Germinal center (tissue), 1 donor: ENCODE measurements at places on chromosomes 12 and 14.

DNA sequence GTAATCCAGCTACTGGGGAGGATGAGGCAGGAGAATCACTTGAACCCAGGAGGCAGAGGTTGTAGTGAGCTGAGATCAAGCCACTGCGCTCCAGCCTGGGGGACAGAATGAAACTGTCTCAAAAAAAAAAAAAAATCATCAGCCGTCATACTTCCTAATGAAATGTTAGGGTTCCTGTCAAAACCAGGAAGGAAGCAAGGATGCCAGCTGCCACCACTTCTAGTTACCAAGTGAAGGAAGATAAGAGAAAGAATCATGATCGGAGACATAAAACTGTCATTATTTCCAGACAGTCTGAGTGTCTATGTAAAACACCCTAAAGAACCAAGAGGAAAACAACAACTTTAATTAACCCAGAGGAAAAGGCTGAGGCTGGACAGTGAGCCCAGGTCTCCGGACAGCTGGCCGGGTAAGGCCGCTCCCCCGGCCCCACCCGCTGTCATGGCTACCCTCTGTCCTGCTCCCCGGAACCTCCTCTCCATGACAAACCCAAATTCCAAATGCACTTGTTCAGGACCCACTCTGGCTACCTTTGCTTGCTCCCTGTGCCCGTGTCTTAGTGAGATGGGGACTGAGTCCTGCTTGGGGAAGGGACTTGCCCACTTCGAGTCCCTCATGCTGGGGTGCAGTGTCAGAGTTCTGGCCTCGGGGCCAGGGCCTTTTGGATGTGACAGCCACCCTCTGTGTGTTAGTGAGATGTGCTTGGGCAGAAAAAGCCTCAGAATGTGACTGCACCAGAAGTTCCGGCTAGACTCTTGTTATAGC is 29.0 kb downstream of the SLC6A12 start:
- no peak for DNase-seq

- no peak for DNase-seq
Observed at GRCh38 chr14:104517426-104517825, 62.1 kb upstream of the C14orf180 start.

DNA sequence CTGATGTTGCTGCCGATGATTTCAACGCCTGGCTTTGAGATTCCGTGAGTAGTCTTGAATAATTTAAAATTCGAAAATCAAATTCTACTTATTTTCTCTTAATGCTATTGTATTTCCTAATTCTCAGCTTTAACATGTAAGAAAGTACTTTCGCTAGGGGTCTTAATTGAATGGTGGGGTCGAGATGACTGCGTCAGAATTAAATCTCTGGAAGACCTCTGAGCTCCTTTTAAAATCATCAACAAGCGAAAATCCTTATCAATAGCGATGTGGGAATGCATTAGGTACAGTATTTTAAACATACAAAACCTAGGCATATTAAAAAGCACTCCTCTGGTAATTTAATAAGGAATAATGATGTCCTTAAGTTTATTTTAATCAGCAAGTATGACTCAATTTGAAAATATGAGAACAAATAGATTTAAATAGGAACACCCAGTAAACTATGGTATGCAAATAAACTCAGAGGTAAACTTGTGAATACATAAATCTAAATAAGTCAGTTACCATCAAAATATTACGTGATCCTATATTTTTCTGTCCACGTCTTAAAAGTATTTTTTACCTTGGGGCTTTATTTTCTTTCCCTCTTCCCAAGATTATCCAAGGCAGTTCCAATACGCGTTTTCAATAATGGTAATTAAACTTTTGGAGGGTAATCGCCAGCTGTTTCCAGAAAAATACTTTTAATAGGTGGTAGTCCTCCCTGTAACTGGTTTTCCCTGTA is 1.4 kb downstream of the FOXA1 start:
- DNase-seq: no peak

GRCh38 chr12:132094269-132094891 is 49.7 kb downstream of the DDX51 start:
- DNase-seq: no peak

- DNase-seq: no peak
Observed at GRCh38 chr12:101789171-101789570, 41.6 kb downstream of the GNPTAB start.

DNA sequence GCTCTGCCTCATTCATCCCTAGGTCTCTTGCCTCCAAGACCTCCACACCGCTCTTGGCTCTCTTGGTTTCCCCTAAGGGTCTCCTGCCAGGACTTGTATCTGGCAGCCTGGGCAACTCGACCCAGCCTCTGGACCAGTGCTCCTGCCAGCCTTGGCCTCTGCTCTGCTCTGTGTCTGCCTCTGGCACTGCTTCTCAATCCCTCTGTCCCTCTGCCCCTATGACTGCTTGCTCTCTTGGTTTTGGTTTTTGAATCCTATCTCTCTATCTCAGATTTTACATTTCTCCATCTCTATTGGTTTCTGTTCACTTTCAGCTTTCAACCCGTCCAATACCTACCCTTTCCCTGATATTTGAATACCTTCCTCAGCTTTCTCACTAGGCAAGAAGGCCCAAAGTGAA is 6.3 kb downstream of the ITGA5 start:
- DNase-seq: no peak

DNA sequence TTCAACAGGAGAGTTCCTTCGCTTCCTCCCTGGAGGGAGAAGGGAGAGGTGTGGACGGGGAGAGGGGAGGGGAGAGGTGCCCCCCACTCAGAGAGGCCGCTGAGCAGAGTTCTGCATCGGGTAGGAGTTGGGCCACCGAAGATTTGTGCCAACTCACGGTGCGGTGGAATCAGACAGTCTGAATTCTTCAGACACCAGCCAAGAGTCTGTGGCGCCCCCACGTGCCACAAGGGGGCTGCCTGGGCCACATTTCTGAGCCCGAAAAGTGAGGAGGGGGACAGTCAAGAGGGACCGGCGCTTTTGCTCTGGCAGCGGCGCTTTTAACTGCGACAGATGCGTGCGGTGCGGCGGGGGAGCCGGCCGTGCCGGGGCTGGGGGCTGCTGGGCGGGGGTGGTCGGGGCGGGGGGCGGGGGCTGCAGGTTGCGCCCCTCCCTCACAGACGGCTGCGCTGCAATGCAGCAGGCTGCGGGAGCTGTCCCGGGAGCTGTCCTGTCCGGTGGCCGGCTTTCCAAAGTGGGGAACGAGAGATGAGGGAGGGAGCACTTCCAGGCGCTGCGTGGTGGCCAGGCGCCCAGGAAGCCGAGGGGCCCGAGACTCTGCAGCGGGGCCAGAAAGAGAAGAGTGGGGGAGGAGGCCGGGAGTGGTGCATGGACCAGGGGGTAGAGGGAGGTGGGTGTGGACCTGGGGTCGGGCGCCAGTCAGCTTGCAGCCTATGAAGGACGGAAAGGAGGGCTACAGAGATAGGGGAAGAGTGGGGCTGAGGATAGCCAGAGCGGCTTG is 975 bp upstream of the RTL1 start:
- DNase-seq: no peak

DNA sequence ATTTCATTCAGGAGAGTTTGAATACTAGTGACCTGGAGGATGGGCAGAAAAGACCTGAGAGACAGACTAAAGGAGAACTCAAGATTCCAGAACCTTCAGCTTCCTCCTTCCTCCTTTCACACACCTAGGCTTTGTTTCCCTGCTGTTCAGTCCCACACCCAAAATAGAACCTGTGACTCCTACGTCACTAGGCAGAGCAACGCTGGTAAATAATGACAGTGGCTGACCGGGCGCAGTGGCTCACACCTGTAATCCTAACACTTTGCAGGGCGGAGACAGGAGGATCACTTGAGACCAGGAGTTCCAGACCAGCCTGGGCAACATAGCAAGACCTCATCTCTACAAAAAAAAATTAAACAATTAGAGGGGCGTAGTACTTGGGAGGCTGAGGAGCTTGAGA is 166.4 kb upstream of the FKBP4 start:
- DNase-seq: no peak

DNA sequence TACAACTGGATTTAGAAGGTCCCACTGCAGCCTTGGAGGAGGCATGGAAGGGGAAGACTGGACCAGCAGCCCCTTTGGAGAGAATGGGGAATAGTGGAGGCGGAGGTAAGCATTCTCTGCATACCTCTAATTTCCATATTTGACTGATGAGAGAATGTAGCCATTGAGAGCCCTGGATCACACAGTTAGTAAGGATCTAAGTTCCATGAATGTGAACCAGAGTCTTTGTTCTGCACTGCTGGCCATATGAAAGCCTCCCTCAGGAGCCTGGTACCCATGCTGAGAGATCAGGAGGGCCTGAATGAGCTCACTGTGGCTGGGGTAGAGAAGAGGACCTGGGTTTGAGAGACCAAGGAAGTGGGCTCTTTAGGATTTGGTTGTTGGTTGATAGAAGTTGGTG is 192.1 kb downstream of the TMEM132C start:
- no peak for DNase-seq

GRCh38 chr14:52012635-52013034 is 23.3 kb downstream of the RTRAF start:
- DNase-seq: no peak
